ENCODE measurements at places on chromosomes 5 and 9.
A peak's percentile ranks its signal among the peaks of the same experiment; 100 is the strongest.

- DNase-seq, result no peak
Measured at GRCh38 chr5:139877129-139877597, 81.6 kb downstream of the PSD2 start.

DNA sequence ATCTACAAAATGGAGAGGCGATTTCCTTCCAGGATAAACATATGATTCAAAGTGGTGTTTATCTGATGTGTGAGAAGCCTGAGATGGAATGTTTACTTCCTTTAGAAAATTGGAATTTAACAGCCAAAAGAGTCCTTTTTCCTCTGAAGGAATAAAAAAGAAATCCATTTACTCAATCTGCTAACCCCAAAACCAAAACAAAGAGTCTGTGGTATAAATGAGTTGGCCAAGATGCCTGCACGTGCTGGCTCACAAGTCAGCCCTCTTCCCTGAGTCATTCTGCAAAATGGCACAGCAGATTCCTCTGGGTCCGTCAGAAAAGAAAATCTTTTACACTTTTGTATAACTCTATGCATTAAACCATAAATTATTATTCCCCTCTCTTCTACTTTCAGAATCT is 60.8 kb downstream of the EBF1 start:
- peak; percentile 93 for DNase-seq

GRCh38 chr9:96167011-96167410 is 135.0 kb downstream of the HSD17B3 start:
- no peak for DNase-seq

- no peak for DNase-seq
Measured at GRCh38 chr9:27800159-27800558, 226.9 kb upstream of the C9orf72 start.

DNA sequence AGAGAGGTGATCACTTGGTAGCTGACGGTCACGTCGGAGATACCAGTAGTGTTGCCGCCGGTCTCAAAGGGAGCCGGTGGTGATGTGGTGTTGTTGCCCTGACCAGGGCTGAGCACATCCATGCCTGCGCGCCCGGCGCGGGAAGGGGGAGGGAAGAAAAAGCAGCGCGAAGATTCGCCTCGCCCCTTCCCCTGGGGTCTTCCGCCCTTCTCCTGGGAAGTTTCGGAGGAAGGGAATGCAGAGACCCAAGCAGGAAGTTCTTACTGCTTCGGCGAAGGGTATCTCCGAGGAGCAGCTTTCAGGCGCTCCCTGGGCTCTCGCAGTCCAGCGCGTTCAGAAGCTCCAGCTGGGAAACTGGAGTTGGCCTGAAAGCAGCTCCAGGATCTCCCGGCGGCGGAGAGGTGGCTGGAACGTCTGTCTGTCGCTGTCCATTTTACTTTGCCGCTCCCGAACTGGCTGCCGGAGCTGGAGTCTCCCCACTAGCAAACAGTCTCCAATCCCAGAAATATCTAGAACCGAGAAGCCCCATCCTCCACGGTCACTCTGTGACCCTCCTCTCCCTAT is 565 bp downstream of the HTR1A start:
- DNase-seq, result no peak

DNA sequence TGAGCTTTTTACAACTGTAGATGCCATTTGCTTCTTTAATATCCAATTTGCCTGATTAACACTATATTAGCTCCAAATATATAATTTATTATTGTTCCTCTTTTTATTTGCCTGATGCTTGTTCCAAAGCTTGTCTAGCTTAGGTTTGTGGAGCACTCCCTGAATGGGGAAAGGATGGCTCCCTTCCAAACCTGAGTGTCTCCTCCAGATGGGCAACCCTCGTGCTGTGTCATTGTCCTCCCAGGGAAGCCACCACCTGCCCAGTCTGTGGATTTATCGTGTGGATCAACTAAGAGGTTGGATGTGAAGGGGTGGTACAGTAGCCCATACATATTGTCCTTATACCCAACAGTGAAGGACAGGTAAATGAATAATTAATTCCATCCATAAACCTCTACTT is 404.9 kb downstream of the CDK5RAP2 start:
- DNase-seq, result no peak

GRCh38 chr9:81719972-81720371 is 30.6 kb upstream of the TLE1 start:
- DNase-seq, result no peak

- peak; percentile 22 for DNase-seq
Measured at GRCh38 chr5:90983711-90984124, 399.4 kb downstream of the ARRDC3 start.

GRCh38 chr9:78601957-78602565 is 305.1 kb downstream of the PSAT1 start:
- peak; percentile 71 for DNase-seq

DNA sequence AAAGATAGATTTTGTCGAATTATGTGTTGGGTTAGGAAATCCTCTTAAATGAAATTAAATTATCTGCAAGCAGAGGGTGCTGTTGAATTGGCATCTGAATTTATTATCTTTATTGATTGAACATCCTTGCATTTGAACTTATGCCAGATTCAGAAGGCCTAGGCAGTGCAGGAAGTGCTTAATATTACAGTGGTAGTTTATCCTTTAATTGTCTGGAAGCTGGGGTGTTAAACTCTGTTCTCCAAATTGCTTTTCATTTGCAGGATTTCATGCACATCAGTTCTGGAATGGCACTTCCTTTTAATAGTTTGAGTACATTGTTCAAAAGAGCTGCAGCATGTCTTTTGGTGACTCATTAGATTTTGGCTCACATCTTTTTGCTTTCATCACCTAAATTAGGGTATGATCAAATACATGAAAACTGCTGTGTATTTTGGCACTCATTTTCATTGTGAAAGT is 186.3 kb downstream of the KDM4C start:
- DNase-seq, result peak; percentile 84

GRCh38 chr9:33709269-33709668 is 86.1 kb upstream of the PRSS3 start:
- no peak for DNase-seq

DNA sequence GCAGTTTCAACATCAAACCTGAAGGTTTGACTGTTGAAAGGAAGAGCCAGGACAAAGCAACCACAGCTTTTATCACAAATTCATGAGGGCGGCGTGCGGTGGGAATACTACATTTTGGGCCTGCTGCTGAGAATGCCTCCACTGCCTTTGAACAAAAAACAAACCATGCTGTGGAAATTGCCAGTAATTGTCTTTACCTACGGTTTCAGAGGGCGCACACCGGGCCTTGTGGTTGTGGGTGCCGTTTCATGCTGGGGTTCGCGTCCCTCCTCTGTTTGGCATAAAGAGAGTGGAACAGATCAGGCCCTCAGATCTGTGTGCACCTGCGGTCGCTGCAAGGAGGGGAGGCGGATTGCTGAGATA is 27.6 kb upstream of the TCF7 start:
- DNase-seq, result no peak

- no peak for DNase-seq
Measured at GRCh38 chr5:81878333-81878732, 93.5 kb upstream of the ATG10 start.

GRCh38 chr5:130885027-130885426 is 280.0 kb downstream of the HINT1 start:
- no peak for DNase-seq

DNA sequence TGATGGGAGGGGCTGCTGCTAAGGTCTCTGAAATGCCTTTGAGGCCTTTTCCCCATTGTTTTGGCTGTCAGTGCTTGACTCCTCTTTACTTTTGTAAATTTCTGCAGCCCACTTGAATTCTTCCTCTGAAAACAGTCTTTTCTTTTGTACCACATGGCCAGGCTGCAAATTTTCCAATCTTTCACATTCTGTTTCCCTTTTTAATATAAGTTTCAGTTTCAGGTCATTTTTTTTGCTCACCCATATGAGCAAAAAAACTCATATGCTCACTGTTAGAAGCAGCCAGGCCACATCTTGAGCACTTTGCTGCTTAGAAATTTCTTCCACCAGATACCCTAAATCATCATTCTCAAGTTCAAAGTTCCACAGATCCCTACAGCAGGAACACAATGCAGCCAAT is 234.6 kb upstream of the ADRA1B start:
- DNase-seq, result no peak

- no peak for DNase-seq
Measured at GRCh38 chr5:141861194-141861593, 17.0 kb downstream of the PCDH1 start.

- no peak for DNase-seq
Measured at GRCh38 chr5:95191330-95191729, 93.6 kb downstream of the MCTP1 start.

GRCh38 chr9:105309531-105309931 is 65.1 kb downstream of the SLC44A1 start:
- no peak for DNase-seq

- no peak for DNase-seq
Measured at GRCh38 chr5:99102073-99102697, 173.4 kb upstream of the CHD1 start.

- no peak for DNase-seq
Measured at GRCh38 chr5:6198531-6198930, 179.8 kb downstream of the MED10 start.

DNA sequence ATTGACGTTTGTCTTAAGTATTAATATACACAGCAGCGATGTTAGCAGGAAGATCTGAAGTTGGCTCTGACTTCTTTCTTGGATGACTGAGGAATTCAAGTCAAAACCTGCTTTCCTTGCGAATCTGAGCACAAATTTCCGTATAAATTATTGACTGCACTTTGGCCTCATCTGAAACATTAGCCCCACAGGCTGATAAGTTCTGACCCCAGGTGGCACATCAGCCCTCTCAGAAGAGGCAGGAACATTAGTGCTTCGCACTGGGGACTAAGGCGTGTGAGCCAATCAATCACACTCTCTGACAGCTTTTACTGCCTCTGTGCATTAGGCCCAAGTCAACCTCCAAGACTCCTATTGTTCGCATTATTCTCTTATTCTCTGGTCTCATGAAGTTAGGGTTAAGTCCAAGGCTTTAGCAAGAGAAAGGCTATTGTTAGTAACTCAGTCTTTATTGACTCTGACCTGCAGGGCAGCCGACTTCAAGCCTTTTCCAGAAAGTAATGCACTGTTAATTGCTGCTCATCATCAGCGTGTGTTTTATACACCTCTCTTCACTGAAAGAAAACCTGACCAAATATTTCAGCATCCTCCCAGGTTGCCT is 84.2 kb downstream of the ZNF608 start:
- DNase-seq, result no peak

- DNase-seq, result peak; percentile 24
Measured at GRCh38 chr5:58498340-58498942, 7.2 kb downstream of the GAPT start.

GRCh38 chr9:113654605-113655428 is 191.3 kb downstream of the RGS3 start:
- no peak for DNase-seq

- DNase-seq, result no peak
Measured at GRCh38 chr9:114757984-114758383, 47.9 kb downstream of the TNFSF15 start.

GRCh38 chr5:8176101-8176693 is 307.2 kb downstream of the MTRR start:
- DNase-seq, result peak; percentile 3

GRCh38 chr5:154646745-154647113 is 108.4 kb upstream of the LARP1 start:
- no peak for DNase-seq

- no peak for DNase-seq
Measured at GRCh38 chr5:937151-937924, 44.7 kb downstream of the TRIP13 start.

DNA sequence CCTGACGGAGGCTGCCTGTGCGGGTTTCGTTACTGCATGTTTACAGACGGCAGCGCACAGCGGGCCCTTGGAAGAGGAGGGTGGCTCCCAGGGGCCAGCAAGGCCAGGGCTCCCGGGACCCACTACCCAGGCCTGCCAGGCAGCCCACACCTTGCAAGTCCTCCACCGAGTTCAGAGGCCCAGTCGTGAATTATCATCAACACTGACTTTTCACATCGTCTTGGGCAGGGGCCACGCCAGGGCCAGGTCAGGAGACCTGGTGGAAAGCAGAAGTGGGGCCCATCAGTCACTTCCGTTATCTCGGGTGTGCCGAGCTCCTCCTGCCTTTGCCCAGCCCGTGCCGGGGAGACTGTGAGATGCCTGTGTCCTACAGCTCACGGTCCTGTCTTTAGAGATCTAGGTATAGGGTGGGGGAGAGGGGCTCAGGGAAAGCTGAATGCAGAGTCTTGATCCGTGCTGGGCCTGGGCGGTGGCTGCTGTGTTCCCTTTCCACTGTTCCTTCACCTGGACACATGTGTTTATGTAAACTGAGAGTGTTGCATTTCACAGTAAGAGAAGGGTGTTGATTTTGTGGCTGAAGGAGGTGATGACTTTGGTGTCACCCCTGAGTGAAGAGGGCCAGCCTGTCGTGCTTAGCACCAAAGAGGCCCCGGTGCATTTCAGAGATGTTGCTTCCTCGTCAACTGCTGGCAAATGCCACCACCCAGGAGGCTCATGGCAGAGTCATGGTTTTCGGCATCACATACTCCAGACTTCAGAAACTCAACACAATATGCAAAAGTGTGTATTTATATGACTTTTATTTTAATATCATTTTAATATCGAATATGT is 175.2 kb downstream of the GAPVD1 start:
- DNase-seq, result no peak

DNA sequence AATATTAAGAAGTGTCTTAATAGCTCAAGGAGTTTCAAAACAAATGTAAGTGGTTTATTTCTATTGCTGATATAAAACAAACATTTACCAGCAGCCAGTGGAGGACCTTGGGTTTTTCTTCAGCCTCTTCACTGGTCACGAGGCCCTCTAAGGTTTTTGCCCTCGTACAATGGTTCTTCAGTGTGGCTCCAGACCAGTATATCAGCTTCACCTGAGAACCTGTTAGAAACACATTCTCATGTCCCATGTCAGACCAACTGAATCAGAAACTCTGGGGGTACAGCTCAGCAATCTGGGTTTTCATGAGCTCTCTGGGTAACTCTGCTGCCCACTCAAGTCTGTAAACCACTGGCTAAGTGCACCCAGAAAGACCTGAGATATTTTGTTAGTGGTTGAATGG is 12.9 kb downstream of the WWC1 start:
- DNase-seq, result no peak

DNA sequence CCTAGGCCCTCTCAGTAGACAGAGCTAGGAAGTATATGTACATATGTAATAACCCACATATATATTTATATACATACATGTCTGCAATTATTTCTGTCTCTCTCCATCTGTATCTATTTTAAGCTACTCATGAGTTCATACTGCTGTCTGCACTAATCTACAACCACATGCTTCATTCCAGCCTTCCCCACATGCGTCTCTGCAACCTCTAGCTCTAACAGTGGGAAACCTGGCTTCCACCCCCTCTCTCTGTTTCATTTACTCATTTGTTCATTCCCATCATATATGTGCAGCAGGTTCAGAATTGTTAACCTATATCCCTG is 23.3 kb downstream of the DCANP1 start:
- peak; percentile 34 for DNase-seq

- DNase-seq, result no peak
Measured at GRCh38 chr9:14004110-14004509, 309.8 kb downstream of the NFIB start.

GRCh38 chr9:118457171-118458000 is 753.2 kb downstream of the TLR4 start:
- DNase-seq, result no peak

- DNase-seq, result peak; percentile 53
Measured at GRCh38 chr5:147822686-147823491, 8.6 kb downstream of the SPINK1 start.

GRCh38 chr9:98879963-98880310 is 63.8 kb upstream of the COL15A1 start:
- no peak for DNase-seq

- no peak for DNase-seq
Measured at GRCh38 chr5:151694035-151694485, 7.3 kb upstream of the SPARC start.

GRCh38 chr9:89278997-89279739 is 31.8 kb upstream of the CKS2 start:
- DNase-seq, result peak; percentile 68

- DNase-seq, result no peak
Measured at GRCh38 chr5:5404381-5404780, 18.1 kb upstream of the ICE1 start.
